ENCODE measurements at places on chromosomes 3 and 15.

DNA sequence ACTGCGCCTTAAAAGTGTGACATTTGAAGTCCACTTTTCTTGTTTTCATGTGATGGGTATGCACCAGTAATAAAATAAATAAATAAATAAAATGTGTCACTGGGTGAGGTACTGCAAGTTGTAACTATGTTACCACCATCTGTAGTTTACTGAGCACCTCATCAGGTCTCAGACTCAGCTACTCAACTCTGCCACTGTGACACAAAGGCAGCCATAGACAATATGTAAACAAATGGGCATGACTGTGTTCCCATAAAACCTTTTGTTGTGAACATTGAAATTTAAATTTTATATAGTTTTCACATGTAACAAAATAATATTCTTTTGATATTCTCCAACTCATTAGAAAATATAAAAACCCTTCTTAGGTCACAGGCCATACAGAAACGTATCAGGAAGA is 120.1 kb downstream of the DNAJB8 start:
- DNase-seq: no peak

GRCh38 chr15:63833021-63833696 is 589 bp downstream of the HERC1 start:
- peak; percentile 84 for DNase-seq

DNA sequence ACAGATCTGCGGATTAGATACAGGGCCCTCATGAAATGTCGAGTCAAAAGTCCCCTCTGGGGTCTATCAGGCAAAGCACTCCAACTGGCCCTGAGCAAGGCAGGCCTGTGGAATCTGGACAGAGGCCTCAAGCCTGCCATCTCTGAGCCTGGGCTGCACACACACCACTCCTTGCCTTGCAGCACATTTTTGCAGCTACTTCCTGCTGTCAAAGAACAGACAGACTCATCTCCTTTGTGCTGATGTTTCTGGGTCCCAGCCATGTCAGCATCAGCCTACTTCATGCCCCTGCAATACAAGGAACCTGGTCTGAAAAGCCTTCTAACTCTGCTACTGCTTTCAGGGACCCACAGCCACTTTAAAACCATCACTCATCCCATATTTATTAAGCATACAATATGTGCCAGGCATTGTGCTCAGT is 60.6 kb upstream of the IL12A start:
- DNase-seq: no peak

GRCh38 chr3:102536456-102536855 is 101.6 kb downstream of the ZPLD1 start:
- peak; percentile 57 for DNase-seq

DNA sequence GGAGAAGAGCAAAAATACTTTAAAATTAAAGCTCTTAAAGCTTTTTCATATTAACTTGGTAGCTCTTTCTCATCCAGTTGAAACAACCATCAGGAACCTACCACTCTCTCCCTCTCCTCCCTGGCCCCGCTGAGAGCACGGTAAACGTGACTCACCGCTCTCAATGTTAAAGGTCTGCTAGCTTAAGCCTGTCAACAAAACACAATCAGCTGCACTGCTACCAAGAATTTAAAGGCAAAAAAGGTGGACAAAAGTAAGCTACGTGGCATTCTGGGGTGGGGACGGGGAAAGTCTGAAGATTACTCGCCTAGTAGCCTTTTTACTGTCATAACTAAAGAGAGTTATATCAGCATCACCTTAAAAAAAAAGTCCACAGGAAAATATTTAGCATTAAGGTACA is 8.4 kb upstream of the GP5 start:
- DNase-seq: peak; percentile 56

DNA sequence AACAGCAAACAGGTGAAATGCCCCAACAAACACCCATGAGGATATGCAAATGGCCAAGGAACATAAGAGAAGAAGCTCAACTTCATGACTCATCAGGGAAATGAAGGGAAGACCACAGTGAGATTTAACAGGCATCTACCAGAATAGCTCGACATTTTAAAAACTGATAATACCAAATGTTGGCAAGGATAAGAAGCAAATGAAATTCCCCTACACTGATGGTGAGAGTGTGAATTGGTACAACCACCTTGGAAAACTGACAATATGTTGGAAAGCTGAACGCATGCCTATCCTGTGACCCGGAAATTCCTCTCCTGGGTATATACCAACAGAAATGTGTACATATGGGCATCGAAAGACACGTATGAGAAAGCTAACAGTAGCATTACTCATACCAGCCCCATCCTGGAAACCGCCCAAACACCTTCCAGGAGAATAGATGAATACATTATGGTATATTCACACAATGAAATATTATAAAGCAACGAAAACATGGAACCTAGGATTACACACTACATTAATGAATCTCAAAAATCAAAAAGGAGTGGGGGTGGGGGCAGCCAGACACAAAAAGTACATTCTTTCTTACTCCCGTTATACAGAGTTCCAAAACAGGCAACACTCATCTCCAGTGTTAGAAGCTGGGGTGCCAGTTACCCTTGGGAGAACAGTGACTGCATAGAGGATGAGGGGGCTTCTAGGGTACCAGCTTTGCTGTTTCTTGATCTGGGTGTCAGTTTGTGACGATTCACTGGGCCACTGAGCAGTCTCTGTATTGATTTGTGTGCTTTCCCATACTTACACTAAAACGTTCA is 16.9 kb downstream of the RFTN1 start:
- no peak for DNase-seq

DNA sequence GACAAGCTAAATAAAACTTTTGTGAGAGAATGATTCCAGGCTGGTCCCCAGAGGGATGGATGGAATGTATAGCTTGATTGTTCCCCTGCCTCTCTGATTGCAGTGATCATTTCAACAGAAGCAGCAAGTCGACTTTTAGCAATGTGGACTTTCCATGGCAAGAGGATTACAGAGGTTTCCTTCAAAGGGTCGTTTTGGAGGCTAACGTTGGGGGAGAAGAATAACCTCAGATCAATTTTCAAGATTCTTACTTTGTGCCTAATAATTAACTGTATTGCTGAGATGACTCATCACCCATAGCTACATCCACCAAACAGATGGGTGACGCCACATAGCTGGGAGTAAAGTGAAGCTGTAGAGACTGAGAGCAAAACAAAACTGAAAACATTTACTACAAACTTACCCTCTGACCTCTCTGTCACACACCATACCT is 79.9 kb downstream of the GTPBP8 start:
- DNase-seq: no peak

GRCh38 chr15:88299497-88299896 is 43.0 kb upstream of the NTRK3 start:
- DNase-seq: no peak

DNA sequence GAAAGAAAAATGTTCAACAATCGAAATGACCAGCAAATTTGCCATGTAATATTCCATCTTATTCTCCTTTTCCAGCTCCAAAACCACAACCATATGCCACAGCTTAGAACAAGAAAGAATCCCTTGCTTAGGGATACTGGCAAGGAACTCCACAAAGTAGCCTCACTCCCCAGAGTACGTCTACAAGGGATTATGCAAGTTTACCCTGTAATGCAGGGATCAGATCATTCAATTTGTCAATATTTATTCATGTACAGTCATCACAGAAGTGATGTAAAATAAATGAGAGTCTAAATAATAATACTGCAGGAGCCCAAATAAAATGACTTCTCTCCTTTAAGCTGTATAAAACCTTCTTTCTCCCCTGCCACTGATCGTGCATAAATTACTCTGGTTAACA is 23.5 kb upstream of the MYO1E start:
- no peak for DNase-seq

GRCh38 chr3:127451321-127451720 is 139.2 kb downstream of the TPRA1 start:
- DNase-seq: no peak

DNA sequence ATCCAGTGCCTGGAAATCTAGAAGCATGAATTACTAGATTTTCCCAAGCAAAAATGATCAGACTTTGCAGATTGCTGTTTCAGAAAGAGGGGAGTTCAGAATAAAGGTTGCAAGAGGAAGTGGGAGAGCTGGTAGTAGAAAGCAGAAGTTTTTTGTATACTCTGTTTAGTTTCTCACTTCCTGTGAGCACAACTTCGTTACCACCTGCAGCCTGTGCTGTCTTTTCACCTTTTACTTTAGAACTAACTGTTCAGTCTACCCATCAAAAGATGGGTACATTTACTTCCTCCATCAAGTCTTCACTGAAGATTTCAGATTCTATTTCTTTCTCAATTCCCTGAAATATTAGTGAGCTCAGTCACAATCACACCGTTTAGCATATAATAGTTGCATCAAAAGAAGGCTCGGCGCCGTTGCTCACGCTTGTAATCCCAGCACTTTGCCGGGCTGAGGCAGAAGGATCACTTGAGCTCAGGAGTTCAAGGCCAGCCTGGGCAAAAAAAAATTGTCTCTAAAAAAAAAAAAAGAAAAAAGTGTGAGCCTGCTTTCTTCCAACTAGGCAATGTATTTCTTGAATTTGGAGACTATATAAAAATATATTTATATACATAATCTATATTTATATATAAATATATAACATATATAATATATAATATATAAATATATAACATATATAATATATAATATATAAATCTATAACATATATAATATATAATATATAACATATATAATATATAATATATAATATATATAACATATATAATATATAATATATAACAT is 1.8 kb upstream of the CEP97 start:
- DNase-seq: peak; percentile 72
